OCI-M1 (cell line): ENCODE measurements at places on chromosomes 1 and 21.
A peak's percentile ranks its signal among the peaks of the same experiment; 100 is the strongest.

DNA sequence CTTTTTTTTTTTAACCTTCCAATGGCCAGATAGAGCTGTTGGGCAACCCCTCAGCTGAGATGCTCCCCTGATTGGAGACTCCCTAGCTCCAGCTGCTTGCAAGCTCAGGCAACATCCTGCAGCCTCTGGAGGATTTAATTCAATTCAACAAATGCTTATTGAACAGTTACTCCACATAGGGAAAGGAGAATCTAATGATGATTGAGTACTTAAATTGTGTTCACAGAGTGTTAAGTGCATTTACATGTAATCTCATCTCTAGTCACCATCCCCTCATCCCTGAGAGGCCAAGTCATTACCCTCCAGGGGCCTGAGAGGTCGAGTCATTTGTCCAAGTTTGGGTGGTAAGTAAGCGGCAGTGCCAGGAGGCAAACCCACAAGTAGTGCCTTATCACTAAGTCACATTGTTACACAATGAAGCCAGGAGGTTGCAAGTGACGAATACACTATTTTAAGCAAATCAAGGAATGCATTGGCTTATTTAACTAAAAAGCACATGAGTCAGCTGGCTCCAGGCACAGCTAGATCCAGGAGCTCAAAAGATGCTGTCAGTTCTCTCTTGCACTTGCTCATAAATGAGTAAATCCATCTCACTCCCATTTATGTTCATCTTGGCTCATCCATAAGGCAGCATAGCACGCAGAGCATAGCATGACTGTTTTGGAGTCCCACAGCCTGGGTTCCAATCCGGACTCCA, 64.3 kb downstream of the OPTC start:
- DNase-seq, result peak; percentile 73

DNA sequence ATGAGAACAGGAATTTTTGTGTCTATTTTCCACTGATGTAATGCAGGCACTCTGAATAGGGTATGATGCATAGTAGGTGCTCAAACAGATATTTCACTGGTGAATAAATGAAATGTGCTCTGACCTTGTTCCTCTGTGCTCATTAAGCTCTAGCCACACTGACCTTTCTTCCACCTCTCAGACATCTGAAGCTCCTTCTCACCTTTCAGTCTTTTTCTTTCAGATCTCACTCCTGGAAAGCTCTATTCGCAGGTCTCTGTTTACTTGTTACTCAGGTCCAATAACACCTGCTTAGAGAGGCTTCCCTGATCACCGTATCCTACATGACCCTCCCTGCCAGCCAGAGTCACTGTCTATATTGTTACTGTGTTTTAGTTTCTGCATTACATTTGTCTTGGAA, 59.2 kb upstream of the IVNS1ABP start:
- DNase-seq, result no peak

- no peak for DNase-seq
These were observed 707.2 kb downstream of the RWDD3 start for GRCh38 chr1:95941121-95941798.

GRCh38 chr1:93820554-93821422, 58.2 kb downstream of the DNTTIP2 start:
- no peak for DNase-seq

DNA sequence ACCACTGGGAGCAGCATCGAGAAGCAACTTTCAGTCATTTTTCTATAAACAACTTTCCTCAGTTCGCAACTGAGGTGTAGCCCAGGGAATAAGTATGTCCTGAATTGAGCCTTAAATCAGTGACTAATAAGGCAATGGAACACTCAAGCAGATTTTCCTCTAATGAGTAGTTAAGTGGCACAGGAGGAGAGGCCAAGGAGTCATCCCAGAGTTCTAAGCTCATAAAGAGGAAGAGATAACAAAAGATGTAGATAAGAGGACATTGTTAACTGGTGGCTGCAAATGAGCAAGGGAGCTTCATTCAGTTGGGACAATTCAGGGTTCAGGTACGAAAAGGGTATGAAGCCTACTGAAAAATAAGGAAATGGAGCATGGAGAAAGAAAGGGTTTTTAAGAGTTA, 64.5 kb downstream of the LRRC40 start:
- DNase-seq, result peak; percentile 24
